ENCODE measurements at places on chromosomes 13 and 19.

- DNase-seq: no peak
These were observed 62.8 kb downstream of the DNAJC15 start for GRCh38 chr13:43086181-43086580.

DNA sequence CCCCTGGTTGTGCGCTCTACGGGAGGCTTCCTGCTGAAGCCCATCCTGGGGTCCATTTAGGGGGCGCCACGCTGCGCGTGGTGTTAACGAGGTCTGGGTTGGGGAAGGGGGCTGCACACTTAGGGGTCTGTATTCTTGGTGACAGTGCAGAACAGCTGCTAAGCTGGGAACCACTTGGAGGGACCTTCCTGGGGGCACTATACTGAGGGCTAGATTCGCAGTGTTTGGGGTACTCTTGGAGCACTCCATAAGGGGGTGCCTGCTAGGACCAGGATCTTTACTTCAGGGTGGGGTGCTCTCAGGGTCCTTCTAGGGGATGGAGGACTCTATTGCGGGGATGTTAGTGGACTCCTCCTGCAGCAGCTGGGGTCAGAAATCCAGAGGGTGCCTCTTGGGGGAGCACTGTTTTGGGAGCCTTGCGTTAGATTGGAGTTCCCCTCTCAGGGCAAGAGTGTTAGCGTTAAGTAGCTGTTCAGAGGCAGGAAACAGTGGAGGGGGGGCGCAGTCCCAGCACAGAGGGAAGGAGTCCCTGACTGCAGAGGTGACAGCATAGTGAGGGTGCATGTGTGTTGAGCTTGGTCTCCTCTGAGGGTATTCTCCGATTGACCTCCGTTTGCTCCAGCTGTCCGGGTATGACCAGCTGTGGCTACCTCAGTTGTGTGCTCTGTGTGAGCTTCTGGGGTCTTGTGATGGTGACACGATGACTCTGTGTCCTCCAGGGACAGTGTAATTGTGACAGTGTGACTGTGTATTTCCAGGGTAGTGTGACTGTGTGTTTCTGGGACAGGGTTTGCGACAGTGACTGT is 1.1 kb downstream of the PDE4A start:
- DNase-seq: no peak

DNA sequence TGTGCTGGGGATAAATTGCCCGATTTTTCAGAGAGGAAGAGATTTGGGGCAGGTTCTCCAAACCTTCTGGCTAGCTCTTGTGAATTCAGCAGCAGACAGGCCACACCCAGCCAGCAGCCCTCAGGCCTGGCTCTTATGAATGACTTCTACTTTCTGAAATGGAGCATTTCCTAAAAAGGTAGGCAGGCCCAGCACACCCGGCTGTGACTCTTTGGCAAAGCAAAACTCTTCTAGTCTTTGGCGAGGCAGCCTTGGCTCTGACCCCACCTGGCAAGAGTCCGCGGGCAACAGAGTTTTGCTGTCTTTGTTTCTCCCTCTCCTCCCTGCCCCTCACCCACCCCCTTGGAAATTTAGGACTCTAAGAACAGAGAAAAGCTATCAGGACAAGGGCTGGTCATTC is 221.2 kb downstream of the ZNF536 start:
- DNase-seq: no peak

DNA sequence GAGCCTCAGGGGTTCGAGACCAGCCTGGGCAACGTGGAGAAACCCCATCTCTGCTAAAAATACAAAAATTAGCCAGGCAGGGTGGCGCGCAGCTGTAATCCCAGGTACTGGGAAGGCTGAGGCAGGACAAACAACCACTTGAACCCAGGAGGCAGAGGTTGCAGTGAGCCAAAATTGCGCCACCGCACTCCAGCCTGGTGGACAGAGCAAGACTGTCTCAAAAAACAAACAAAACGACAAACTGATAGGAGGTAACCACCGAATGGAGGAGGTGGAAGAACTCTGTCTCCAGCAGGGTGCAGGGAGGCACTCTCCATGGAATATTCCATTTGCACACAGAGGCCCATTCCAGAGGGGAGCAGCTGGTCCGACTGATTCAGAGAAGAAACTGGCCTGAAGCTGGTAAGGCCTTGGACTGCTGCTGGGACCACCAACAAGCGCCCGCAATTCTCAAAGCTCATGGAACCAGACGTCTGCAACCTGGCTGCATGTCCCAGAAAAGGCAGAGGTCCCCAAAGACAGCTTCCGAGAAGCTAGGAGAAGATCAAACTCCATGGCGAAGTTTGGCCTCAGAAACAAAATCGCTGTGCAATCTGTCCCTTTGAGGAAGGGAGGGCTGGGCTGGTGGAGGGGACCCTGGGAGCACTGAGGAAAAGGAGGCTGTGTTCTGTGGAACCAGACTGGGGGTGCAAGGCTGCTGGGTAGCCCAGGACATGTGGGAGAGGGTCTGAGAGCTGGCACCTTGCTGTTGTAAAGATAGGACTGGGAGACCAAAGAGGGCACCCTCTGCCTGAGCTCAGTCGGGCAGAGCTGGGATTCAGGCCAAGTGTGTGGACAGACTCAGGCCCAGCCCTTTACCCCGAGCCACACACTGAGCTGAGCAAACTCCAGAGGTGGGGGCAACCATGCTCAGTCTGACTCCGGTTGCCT is 35.2 kb downstream of the SLC25A42 start:
- no peak for DNase-seq

GRCh38 chr19:392375-392970 is 16.5 kb downstream of the C2CD4C start:
- DNase-seq: no peak

DNA sequence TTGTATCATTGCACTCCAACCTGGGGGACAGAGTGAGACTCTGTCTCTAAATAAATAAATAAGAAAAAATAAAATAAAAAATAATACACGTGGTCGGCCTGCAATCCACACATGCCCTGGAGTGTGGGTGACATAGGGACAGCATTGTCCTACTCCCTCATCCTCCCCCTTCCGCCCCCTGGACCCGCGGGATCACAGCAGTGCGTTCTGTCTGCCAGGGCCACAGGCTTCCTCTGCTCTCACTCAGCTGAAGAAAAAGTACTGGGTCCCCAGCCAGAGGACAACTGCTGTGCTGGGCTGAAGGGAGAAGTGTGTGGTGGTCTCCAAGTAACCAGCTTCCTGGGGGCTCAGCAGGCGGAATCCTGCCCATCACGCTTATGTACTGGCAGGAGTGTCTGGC is 6.3 kb downstream of the BCAT2 start:
- DNase-seq: no peak

DNA sequence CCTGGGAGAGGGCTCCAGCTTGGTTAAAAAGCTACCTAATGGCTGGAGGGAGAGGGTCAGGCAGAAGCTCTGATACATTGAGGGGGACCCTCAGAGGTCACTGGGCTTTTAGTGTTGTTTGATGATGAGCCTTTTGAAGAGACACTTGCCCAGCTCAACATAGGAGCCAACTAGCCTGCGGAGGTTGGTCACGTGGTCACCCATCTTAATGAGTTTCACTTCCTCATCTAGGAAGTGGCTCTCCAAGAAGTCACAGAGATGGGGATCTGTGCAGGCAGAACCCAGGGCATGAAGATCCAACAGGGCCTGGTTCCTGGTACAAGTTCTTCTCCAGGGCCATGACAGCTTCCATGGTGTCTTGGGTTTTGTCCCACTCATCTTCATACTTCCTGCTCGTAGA is 33.4 kb downstream of the IPO5 start:
- no peak for DNase-seq

- no peak for DNase-seq
These were observed 161.1 kb downstream of the DCT start for GRCh38 chr13:94318418-94318817.

DNA sequence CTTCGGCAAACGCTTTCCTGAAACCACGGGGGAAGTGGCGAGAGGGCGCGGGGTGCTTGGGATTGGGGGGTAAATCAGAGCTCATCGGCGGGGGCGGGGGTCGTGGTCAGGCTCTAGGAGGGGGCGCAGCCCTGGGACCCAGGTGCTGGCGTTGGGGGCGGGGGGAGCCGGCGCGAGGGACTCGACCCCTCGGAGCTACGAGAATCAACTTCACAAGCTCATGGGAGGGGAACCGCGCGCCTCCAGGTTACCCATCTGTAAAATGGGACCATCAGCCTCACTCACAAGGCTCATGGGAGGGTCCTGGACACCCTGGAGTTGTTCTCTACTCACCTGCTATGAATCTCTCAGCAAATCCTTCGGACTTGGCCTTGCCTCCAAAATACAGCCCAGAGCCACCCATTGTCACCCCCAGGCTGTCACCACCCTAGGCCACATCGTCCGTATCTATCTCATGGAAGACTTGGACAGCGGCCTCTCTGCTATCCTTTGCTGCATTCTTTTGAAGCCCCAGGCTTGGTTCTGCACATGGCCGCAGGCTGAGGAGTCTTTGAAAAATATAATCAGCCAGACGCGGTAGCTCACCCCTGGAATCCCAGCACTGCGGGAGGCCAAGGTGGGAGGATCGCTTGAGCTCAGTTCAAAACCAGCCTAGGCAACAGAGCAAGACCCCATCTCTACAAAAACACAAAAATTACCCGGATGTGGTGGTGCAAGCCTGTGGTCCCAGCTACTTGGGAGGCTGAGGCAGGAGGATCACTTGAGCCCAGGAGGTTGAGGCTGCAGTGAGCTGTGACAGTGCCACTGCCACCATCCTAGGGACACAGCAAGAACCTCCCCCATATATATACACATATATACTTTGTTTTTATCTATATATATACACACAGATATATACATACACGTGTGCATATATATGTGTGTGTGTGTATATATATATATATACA is 939 bp upstream of the RANBP3 start:
- no peak for DNase-seq

Measured in kidney epithelial cell (primary cell).